CD4-positive, alpha-beta T cell treated with Interleukin-1 beta for 1 hour (primary cell): ENCODE measurements at places on chromosomes 3 and 15.
A peak's percentile ranks its signal among the peaks of the same experiment; 100 is the strongest.

DNA sequence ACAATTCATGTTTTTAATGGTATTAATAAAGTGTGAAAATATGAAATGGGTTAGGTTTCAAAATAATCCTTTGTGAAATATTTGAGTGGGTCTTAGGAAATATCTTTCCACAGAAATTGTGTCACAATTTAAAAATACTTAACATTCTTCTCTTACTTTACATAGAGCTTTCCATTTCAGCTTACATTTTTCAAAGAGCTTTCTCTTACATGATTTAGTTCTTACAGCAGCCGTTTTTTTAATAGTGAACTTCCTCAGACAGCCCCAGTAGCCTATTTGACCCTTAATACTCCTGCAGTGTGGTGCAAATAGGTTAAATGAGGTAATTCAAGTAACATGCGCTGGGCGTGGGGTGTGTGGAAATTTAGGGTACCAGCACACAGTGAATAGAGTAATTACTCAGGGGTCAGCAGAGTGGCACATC is 21.8 kb downstream of the P2RY12 start:
- no peak for DNase-seq

GRCh38 chr3:168612671-168613070 is 516.9 kb upstream of the GOLIM4 start:
- DNase-seq: no peak

DNA sequence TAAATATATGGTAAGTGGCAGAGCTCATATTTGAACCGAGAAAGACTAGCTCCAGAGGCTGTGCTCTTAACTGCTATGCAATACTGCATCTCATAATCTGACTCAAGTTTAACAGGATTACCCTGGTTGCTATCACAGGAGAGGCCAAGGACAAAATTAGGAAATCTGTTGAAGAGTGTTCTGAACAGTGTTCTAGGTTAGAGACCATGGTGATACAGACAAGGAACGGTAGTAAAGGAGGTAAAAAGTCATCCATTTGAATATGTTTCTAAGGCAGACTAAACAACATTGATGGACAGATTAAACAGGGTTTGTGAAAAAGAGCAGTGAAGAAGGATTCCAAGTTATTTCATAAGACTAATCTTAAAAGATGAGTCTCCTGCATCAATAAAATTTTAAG is 22.1 kb downstream of the PLOD2 start:
- DNase-seq: no peak

DNA sequence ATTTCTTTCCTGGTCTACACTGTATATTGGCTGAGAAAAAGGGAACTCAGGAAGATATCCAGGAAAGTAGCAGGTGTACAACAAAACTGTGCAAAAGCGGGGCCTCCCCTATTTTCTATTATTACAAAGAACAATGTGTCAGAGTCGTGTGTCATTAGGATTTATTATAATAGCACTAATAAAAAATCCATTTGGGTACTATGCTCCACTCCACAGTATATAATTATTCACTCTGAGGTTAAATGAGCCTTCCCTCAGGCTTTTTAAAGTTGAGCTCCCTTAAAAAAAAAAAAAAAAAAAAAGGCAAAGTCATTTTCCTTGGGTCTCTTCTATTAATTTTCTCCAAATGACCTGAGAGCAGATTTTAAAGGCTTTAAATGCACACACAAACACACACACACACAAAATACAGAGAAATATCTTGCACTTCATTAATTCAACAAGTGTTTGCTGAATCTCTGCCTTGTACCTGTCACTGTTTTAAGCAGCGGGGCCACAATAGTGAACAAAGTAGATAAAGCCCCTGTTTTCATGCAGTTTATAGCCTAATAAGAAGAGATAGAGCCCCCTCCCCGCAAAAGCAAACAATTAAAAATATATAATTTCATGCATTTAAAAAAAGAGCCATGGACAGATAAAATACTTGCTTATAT is 1.3 kb upstream of the DPP8 start:
- DNase-seq: no peak

- DNase-seq: no peak
Observed at GRCh38 chr3:54547051-54547450, 380.8 kb downstream of the LRTM1 start.

DNA sequence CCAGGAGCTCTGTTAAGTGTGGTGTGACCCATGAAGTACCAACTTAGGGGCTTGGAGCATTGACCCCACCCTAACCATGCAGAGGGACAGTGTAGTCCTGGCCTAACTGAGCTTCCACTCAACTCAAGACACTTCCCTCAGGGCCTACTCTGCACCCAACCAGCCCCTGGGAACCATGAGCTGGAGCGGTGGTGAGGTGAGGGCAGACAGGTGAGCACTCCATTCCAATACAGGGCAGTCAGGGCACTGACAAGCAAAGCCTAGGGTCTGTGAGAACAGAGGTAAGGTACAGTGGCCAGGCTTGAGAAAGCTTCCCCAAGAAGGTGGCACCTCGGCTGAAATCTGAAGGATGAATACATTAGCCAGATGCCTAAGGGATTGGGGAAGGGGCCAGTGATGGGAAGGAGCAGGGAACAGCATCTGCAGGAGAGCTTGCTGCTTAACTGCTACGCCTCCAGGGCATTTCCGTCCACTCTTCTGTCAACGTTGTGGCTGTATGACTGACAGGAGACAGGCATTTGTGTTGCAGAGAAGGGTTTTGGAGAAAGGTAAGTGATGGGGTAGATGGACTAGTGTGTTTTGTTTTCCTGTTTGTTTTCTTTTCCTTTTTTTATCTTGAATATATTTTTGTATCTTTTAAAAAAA is 243.5 kb upstream of the TRIM42 start:
- no peak for DNase-seq

- DNase-seq: peak; percentile 80
Observed at GRCh38 chr3:46368569-46368968, 2.2 kb upstream of the CCR5 start.

- DNase-seq: no peak
Observed at GRCh38 chr3:151625086-151625485, 108.6 kb upstream of the AADACL2 start.

DNA sequence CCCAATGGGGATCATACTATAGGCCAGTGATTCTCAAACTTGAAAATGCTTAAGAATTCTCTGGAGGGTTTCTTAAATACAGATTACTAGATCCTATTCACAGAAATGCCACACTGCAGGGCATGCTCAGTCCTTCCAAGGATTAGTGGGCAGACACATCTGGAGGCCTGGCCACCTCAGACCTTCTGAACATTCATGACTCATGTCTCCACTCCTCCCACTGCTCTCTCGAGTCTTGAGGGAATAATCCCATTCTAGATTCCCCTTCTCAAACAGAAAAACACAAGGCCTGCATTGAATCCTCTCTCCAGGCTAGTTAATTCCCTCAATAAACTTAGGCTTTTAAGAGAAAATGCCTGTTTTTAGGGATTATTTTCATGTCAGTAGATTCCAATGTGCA is 22.1 kb downstream of the ZNF621 start:
- no peak for DNase-seq
